Neural cell (in vitro differentiated cells): ENCODE measurements at places on chromosomes 12 and 14. TPM values are rescaled to one million over a fixed set of nuclear protein-coding genes. Genes with fewer than 3 reads are reported as not detected.

The ERP27 gene
- polyA plus RNA-seq: not detected in 2 replicates

The BATF gene
- polyA plus RNA-seq: not detected in 2 replicates

The ADCY6 gene
- polyA plus RNA-seq: 43.1 and 48.2 TPM in 2 replicates

The ACSM4 gene
- not detected in 2 replicates for polyA plus RNA-seq

The MYO1H gene
- polyA plus RNA-seq: 9.2 and 10.6 TPM in 2 replicates

The RHOJ gene
- polyA plus RNA-seq: 0.10 TPM in 1 of 2 replicates, not detected in the other

The TMEM119 gene
- polyA plus RNA-seq: not detected in 2 replicates

The ESPL1 gene
- 0.33 and 4.5 TPM in 2 replicates for polyA plus RNA-seq

The NRL gene
- 9.5 TPM in 2 replicates for polyA plus RNA-seq

The ST8SIA1 gene
- 22.2 and 22.5 TPM in 2 replicates for polyA plus RNA-seq

The SSTR1 gene
- polyA plus RNA-seq: 2.1 and 2.4 TPM in 2 replicates

The GPR84 gene
- not detected in 2 replicates for polyA plus RNA-seq

The DCAF5 gene
- polyA plus RNA-seq: 33.5 and 34.6 TPM in 2 replicates

The PRB2 gene
- not detected in 2 replicates for polyA plus RNA-seq

The RTN1 gene
- 1,138 and 1,179 TPM in 2 replicates for polyA plus RNA-seq

The SDSL gene
- polyA plus RNA-seq: 0.54 and 2.7 TPM in 2 replicates

The MON2 gene
- polyA plus RNA-seq: 44.2 and 44.3 TPM in 2 replicates

The POTEG gene
- polyA plus RNA-seq: not detected in 2 replicates

The CCDC196 gene
- not detected in 2 replicates for polyA plus RNA-seq

The TMTC2 gene
- 20.3 and 20.6 TPM in 2 replicates for polyA plus RNA-seq

The EML1 gene
- 21.7 and 27.2 TPM in 2 replicates for polyA plus RNA-seq

The IAPP gene
- polyA plus RNA-seq: not detected in 2 replicates

The SLC6A12 gene
- polyA plus RNA-seq: 0.15 and 0.22 TPM in 2 replicates

The UNC119B gene
- polyA plus RNA-seq: 17.3 and 20.3 TPM in 2 replicates

The PTPN6 gene
- polyA plus RNA-seq: not detected in 2 replicates

The WSCD2 gene
- 5.8 and 7.8 TPM in 2 replicates for polyA plus RNA-seq

The TARBP2 gene
- polyA plus RNA-seq: 135 and 162 TPM in 2 replicates

The TMTC1 gene
- 7.4 and 10.0 TPM in 2 replicates for polyA plus RNA-seq

The CD163L1 gene
- 0.62 TPM in 1 of 2 replicates, not detected in the other for polyA plus RNA-seq

The AICDA gene
- not detected in 2 replicates for polyA plus RNA-seq

The PTHLH gene
- 0.22 and 1.4 TPM in 2 replicates for polyA plus RNA-seq

The CLECL1 gene
- not detected in 2 replicates for polyA plus RNA-seq

The LMNTD1 gene
- polyA plus RNA-seq: not detected in 2 replicates

The GPR132 gene
- polyA plus RNA-seq: not detected in 2 replicates

The HPD gene
- polyA plus RNA-seq: not detected in 2 replicates

The ERGIC2 gene
- 106 and 133 TPM in 2 replicates for polyA plus RNA-seq

The RAD9B gene
- 0.68 and 0.90 TPM in 2 replicates for polyA plus RNA-seq

The CFAP54 gene
- 0.44 and 1.1 TPM in 2 replicates for polyA plus RNA-seq
